ENCODE measurements at places on chromosomes 7 and 10.
A peak's percentile ranks its signal among the peaks of the same experiment; 100 is the strongest.

GRCh38 chr7:5213286-5213645 lies 23.2 kb downstream of the WIPI2 start:
- no peak for DNase-seq

DNA sequence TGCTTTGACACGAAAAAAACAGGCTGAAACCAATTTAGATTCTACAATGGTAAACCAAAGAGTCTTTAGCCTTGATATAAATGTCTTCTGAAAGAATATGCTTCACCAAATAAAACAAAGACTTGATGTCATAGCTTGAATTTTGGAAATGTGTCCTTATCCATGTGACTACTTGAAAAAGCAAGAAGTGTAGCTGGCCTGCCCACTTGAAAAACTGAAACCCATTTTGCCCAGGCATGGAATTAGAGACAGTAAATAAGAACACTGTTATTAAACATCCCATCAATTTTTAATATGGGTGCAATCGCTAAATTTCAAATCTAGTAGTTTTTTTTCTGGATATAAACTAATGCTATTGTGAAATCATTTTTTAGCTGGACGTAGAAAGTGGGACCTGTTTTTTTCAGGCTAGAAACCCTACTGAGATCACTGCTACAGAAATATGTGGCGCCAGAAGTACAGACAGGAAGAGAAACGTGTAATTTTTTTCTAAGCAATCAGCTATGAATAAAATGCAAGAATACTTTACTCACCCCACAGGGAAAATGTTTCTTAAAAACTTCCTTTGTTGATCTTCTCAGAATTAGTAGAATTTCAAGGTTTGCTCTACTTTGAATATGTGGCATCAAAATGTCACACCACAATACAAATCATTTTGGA lies 56.7 kb downstream of the PIP4K2A start:
- DNase-seq = no peak

DNA sequence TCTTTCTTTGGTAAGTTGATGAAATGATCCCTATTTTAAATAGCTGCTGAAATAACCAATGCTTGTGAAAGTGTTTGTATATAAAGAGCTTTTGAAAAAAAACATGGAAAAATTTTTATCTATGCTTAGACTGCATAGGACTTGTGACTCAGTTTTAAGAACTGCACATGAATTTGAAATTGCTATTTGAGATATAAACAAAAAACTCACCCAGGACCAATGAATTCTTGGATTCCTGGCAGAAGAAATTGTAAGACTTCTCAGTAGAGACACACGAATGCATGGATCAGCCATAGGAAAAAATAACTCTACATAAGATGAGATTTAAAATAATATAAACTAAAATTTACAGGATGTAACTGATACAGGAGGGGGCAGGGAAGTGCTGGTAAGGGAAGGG lies 278.8 kb upstream of the SORCS1 start:
- DNase-seq = no peak

- DNase-seq = no peak
Observed at GRCh38 chr10:78579576-78579975, 489.2 kb upstream of the ZMIZ1 start.

GRCh38 chr7:86012971-86013370 lies 630.7 kb upstream of the GRM3 start:
- no peak for DNase-seq

GRCh38 chr7:16926283-16926682 lies 44.5 kb upstream of the AGR3 start:
- DNase-seq = peak; percentile 73

DNA sequence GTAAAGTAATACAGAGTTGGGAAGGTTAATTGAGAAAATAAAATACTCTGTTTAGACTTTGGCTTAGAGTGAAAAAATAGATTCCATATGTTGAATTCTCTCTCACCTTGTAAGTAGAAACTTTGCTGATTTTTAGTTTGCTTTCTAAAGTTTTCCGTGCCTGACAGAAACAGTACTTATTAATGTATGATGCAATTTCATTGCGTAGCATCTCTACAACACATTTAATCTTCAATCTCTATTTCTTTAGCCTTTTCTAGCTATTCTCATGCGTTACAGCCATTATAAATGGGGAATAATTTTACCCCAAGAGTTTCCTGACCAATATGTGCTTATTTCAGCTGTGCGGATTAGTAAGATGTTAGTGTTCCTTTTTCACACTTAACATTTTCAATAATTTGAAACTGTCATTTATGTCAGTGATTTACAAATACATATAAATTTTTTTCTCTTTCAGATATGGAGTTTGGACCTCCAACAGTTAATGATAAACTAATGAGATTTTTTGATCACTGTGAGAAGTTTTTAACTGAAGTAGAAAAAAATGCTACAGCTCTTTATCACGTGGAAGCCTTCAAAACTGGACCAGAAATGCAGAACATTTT lies 3.3 kb downstream of the MINPP1 start:
- DNase-seq = no peak

- peak; percentile 83 for DNase-seq
Observed at GRCh38 chr10:96998329-96998888, 166.3 kb downstream of the LCOR start.

DNA sequence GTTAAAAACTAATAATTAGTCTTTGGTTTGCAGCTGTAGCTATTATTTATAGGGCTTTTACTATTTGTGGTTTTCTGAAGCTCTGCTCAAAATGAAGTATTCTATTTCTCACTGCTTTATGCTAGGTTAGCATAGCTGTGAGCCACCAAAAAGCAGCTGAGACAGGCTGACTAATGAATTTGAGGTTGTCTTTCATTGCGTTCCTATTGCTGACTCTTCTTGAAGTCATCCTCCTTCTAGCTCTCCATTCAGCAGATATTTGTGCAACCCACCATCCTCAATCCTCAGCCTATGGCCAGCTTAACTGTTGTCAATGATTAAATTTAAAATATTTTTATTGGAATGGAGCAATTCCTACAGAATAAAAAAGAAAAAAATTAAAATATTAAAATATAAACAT lies 2.1 kb upstream of the RALA start:
- no peak for DNase-seq

- no peak for DNase-seq
Observed at GRCh38 chr10:102455893-102456471, 4.6 kb upstream of the C10orf95 start.

- no peak for DNase-seq
Observed at GRCh38 chr10:11921800-11922392, 98.7 kb downstream of the PROSER2 start.

DNA sequence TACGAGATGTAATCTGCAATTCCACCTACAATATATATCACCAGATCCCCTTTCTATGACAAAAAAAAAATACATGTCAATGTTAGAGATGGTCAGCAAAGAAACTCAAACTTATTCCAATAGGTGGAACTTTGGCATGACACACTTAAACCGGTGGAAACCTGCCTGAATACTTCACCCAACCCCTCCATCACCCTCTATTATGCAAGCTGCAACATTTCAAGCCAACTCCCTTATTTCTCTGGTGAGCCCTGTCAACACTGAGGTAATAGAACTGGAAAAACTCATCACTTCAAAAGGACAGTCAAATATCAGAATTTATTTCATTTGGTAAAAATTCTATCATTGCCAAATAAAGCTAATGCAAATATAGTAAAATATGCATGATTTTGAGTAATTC lies 3.6 kb downstream of the ZNF438 start:
- DNase-seq = no peak

Data from HT-29 (cell line).